Activated T-cell treated with anti-CD3 and anti-CD28 coated beads for 4 hours (primary cell): ENCODE measurements at places on chromosomes 5 and 9.

GRCh38 chr5:82312373-82312856 is 34.3 kb upstream of the RPS23 start:
- no peak for DNase-seq

DNA sequence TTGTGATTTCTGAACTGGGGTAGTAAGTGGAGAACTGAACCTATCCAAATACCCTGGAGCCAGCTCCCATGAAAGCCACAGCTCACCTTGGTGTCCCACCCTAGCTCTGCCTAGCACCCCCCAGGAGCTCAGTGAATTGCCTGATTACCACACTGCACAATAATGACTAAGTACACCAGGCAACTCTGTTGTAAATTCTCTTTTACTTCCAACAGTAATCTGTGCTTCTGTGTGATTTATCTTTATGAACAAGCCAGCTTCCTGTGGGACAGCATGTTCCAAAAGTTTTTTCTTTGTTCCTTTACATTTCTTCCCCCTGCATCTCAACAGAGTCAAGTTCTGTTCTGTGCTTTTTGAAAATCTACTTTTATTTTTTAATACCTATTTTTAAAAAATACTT is 22.1 kb upstream of the GRPEL2 start:
- no peak for DNase-seq

DNA sequence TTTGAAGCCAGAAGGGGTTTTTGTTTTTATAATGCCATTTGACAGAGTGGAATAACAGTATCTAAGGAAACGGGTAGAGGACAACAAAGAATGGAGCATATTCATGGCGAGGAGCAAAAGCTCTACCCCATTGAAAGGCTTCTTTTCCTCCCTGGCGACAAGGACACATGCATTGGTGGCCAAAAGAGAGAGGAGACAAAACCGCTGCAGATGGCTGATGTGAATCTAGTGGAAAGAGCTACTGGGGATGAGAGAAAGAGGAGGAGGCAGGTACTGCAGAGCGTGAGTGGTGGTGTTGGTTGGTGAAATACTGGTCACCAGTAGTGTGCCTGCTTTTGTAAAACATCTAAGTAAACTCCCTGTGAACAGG is 491 bp downstream of the APC start:
- DNase-seq, result no peak

GRCh38 chr9:113935677-113936380 is 59.7 kb downstream of the ZNF618 start:
- DNase-seq, result no peak

DNA sequence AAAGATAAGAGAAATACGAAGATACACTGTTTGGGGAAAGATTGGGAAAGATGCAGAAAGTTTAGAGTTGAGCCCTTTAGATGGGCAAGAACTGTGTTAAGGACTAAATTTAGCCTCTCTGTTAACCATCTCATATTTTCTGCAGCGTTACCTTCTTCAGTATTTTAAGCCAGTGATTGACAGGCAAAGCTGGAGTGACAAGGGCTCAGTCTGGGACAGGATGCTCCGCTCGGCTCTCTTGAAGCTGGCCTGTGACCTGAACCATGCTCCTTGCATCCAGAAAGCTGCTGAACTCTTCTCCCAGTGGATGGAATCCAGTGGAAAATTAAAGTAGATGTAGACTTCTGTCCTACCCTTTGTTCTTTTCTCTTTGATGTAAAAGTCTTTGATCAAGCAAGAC is 26.4 kb upstream of the LNPEP start:
- DNase-seq, result no peak

- no peak for DNase-seq
These were observed 18.3 kb upstream of the F2R start for GRCh38 chr5:76697670-76698069.

GRCh38 chr5:40017135-40017534 is 592.4 kb upstream of the DAB2 start:
- DNase-seq, result no peak

DNA sequence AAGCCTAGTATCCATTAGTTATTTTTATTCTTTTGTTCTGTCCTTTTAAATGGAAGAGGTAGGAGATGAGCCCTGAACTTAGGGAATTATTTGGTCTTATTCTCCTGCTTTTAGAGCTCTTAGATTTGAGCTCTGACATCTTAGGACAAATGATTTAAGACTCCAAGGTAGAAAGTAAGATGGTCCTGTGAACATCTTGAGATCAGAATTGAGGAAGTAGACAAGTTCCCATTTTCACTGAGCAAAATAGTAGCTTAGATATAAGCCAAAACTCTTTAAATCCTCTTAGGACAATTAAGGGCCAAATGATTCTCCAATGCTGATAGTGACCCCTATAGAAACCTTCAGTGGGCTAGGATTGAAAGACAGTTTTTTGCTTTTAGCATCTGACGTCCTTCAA is 53.0 kb upstream of the RUSC2 start:
- DNase-seq, result no peak

DNA sequence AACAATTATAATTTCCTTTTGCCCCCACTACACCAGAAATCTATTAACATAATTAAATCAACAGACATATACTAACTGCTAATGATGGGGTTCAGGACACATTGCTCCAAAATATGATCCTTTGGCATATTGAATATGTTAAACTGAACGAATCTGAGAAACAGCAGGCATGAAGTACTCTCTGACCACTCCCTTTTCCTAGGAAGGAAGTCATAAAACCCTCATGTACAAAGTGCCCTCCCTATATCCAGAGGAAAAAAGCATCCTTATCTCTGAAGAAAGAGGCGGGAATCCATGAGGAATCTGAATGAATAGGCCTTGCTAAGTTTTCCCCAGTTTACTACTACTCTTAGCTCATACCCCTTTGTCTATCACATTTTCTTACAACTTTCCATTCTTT is 67.9 kb downstream of the ADAMTS6 start:
- DNase-seq, result no peak

GRCh38 chr9:133813749-133814585 is 75.8 kb upstream of the SARDH start:
- no peak for DNase-seq

DNA sequence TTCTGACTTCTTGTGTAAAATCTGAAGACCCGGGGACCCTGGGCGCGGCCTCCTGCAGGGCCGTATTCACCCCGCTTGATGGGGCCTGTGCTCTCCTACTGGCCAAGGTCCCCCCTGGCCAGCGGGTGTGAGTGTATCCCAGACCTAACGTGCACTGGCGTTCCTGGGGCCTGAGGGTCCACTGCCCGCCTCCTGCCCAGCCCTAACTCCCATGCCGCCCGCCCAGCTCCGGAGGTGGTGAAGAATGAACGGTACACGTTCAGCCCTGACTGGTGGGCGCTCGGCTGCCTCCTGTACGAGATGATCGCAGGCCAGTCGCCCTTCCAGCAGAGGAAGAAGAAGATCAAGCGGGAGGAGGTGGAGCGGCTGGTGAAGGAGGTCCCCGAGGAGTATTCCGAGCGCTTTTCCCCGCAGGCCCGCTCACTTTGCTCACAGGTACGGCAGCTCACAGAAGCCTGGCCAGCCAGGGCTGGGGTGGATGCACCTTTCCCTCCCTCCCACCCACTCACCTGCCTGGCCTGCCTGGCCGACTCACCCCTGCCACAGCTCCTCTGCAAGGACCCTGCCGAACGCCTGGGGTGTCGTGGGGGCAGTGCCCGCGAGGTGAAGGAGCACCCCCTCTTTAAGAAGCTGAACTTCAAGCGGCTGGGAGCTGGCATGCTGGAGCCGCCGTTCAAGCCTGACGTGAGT is 9.5 kb downstream of the GRK6 start:
- no peak for DNase-seq

DNA sequence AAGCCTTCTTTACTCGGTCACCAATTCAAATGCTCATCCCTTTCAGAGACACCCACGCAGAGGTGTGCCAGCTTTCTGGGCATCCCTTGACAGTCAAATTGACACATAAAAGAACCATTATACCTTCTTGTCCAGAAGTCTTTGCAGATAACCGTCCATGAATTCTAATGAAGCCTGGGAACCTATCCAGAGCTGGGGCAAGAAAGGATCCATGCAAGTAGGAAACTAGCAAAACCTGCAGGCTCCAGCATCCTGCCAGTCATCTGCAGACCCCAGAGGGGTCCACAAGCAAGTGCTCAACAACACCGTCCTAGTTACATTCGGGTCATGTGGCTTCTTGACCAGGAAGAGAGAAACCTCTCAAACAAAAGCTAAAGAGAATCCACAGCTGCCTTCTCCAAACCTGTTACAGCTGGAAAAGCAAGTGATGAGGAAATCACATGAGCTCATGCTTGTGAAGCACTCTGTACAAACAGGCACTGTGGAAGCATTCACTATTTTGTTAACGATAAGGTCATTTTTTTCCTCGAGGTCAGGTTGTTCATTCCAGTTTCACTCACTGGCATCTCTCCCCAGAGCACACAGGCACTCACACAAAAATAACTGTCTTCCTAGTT is 80.2 kb upstream of the DMRT1 start:
- no peak for DNase-seq

GRCh38 chr5:141960018-141960417 is 2.0 kb upstream of the PCDH12 start:
- DNase-seq, result peak; percentile 15

- no peak for DNase-seq
These were observed 161.4 kb downstream of the SLIT3 start for GRCh38 chr5:169139480-169140050.

- no peak for DNase-seq
These were observed 40.2 kb downstream of the RXRA start for GRCh38 chr9:134366223-134367031.

- DNase-seq, result no peak
These were observed 513 bp upstream of the RNF180 start for GRCh38 chr5:64165160-64165499.

DNA sequence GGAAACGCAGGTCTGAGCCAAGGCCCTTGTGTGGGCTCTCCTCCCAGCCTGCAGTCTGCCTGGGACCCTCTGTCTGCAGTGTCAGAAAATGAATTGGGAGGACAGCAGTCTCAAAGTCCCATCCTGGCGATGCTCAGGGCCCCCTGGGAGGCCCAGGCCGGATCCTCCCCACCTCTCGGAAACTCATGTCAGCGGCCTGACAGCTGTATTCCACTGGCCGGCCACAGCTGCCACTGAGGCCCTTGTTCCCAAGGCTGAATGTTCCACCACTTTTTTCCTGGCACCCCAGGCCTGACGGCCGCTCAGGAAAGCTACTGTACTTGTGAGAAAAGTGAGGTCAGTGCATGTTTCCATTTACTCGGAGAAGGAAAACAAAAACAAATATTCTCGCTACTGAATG is 180.0 kb downstream of the FGF18 start:
- no peak for DNase-seq

DNA sequence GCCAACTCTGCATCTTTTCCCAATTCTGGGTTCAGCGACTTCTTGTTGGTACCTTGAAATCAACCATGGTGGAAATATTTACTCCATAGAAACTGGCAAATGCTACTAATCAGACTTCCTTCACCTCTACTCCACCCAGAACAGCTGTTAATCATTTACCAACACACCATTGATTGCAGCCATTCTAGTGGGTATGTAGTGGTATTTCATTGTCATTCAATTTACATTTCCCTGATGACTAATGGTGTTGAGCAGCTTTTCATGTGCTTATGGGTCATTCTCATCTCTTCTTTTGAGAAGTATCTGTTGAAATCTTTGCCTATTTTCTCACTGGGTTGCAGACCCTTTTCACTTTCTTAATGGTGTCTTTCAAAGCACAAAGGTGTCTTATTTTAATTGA is 122.4 kb upstream of the MSX2 start:
- no peak for DNase-seq
